ENCODE measurements at places on chromosomes 16 and 17.

GRCh38 chr17:28112181-28112580, 69.7 kb downstream of the NLK start:
- H3K36me3 ChIP-seq, result no peaks in the 10 kb centered on the region
- no peak overlapping the region for H3K4me3 ChIP-seq
- H3K27ac ChIP-seq, result no peak overlapping the region
- H3K4me1 ChIP-seq, result peaks cover 3% of the 10 kb centered on the region
- no peak for DNase-seq
- H3K27me3 ChIP-seq, result no peaks in the 10 kb centered on the region

DNA sequence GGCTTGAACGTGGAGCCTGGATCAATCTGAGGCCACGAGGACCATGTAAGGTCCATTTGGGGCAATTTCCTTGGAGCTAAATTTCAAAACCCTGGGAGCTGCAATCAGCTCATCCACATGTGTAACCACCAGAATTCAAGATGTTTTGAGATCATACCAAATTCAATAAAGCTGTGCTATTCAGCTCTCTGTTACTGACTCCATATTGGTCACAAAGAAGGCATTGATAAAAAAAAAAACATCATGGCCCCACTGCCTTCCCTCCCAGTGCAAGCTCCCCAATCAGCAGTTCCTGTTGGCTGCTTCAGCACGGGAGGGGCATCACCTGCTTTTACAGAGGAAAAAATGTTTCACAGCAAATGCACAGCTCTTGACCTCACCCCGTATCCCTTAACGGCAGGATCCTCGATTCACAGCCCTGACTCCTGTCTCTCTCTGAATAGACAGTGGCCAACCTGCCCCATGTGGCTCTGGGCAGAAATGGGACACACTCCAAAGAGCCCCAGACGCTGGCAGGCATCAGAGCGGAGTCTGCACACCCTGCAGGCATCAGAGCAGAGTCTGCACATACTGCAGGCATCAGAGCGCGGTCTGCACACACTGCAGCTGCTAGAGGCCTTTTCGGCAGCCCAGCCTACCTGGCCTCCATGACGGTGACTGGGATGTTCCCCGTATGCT, 37.1 kb downstream of the FANCA start:
- H3K27ac ChIP-seq, result no peak overlapping the region
- no peaks in the 10 kb centered on the region for H3K27me3 ChIP-seq
- DNase-seq, result no peak
- peaks cover 90% of the 10 kb centered on the region for H3K36me3 ChIP-seq

DNA sequence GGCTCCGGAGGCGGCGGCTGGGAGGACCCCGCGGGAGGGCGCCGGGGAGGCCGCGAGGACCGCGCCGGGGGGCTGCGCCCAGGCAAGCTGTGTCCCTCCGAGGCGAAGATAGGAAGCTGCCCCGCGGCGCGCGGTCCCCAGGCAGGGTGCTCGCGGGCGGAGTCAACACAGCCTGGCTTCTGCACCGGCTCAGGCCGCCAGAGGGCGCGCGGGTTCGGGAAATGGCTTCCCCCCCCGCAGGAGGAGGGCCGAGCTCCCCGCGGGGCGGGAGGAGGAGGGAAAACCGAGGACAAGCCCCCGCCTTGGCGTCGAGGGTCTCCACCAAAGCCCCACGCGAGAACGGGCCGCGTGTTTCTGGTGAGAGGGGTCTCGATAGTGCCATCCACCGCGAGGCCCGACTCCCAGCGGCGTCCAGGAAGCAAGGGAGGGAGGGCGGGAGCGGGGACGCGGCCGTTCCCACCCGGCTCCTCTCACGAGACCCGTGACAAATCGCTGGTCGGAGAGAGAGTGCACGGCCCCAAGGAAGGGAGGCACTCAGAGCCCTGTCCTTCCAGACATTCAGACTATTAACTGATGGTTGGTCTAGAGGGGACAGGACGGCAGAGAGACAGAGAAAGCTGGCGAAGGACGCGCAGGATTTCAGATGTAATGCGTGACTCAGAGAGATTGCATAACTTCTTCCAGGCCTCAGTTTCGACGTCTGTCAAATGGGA, 64.4 kb upstream of the DNAJA2 start:
- peaks cover 8% of the 10 kb centered on the region for H3K27me3 ChIP-seq
- H3K27ac ChIP-seq, result no peak overlapping the region
- DNase-seq, result peak; percentile 78
- peaks cover 12% of the 10 kb centered on the region for H3K4me1 ChIP-seq
- H3K4me3 ChIP-seq, result peak overlapping the region; percentile 52

- peaks cover 4% of the 10 kb centered on the region for H3K4me1 ChIP-seq
- no peaks in the 10 kb centered on the region for H3K36me3 ChIP-seq
- no peak overlapping the region for H3K4me3 ChIP-seq
Measured at GRCh38 chr16:24071666-24072360, 184.3 kb upstream of the CACNG3 start.

DNA sequence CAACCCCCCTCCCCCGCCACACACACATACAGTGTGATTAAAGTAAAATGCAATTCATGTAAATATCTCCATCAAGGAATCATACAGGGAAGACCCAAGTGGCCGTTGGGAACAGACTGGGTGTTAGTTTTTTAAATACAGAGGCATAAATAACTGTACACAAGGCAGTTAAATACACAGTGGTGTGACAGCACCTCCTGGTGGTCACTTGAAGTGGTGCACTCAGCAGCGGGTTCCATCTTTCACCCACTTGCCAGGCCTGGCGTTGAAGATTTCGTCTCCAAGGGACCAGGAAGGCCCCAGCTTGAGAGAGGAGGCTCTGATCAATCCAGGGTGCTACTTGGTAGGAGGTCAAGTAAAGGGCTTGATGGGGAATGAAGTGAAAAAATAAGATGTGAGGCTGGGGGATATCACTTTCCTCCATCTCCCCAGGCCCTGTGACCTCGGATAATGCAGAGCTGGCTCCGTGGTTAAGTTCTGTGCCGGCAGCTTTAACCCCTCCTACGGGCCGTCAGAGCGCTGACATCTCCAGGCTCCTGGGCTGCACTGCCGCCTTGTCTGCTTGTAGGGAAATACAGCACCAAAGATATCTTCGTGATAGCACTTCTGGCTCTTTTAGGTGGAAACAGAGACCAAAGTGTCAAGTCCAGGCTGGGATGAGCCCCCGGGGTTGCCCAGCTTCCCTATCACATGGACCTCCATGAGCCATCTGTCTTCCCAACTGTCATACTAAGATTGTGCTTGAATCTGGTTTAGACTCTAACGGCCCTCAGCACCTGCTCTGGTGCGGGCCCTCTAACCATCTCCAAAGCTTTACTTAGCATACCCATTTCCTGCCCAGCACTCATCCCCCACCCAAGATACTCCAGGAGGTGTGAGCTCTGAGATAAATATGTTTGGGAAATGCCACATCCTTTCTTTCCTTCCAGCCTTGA, 20.7 kb downstream of the LGALS9 start:
- no peaks in the 10 kb centered on the region for H3K27me3 ChIP-seq
- no peaks in the 10 kb centered on the region for H3K4me1 ChIP-seq
- DNase-seq, result peak; percentile 47

GRCh38 chr16:57647136-57647875, 18.9 kb downstream of the ADGRG1 start:
- DNase-seq, result no peak
- H3K27ac ChIP-seq, result no peak overlapping the region
- H3K4me3 ChIP-seq, result no peak overlapping the region
- H3K36me3 ChIP-seq, result peaks cover 27% of the 10 kb centered on the region
- H3K4me1 ChIP-seq, result peaks cover 17% of the 10 kb centered on the region

DNA sequence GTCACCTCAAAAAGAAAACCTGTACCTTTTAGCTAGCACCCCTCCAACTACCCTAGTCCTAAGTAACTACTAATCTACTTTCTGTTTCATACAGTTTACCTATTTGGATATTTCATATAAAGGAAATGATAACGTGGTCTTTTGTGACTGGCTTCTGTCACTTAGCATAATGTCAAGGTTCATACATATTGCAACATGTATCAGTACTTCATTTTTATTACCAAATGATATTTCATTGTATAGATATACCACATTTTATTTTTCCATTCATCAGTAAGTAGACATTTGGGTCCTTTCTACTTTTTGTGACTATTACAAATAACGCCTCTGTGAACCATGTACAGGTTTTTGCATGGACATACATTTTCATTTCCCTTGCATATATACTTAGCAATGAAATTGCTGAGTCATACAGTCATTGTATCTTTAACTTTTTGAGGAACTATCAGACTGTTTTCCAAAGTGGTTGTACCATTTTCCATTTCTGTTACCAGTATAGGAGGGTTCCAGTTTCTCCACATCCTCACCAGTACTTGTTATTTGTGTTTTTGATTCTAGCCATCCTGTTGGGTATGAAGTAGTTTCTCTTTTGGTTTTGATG, 23.7 kb downstream of the MOSMO start:
- H3K27me3 ChIP-seq, result no peaks in the 10 kb centered on the region
- peaks cover 11% of the 10 kb centered on the region for H3K36me3 ChIP-seq
- no peak overlapping the region for H3K27ac ChIP-seq
- H3K4me1 ChIP-seq, result no peaks in the 10 kb centered on the region
- H3K4me3 ChIP-seq, result no peak overlapping the region

- no peak overlapping the region for H3K4me3 ChIP-seq
- no peaks in the 10 kb centered on the region for H3K4me1 ChIP-seq
- no peak for DNase-seq
- no peak overlapping the region for H3K27ac ChIP-seq
- no peaks in the 10 kb centered on the region for H3K36me3 ChIP-seq
Measured at GRCh38 chr17:66667090-66667489, 167.8 kb upstream of the CACNG5 start.

DNA sequence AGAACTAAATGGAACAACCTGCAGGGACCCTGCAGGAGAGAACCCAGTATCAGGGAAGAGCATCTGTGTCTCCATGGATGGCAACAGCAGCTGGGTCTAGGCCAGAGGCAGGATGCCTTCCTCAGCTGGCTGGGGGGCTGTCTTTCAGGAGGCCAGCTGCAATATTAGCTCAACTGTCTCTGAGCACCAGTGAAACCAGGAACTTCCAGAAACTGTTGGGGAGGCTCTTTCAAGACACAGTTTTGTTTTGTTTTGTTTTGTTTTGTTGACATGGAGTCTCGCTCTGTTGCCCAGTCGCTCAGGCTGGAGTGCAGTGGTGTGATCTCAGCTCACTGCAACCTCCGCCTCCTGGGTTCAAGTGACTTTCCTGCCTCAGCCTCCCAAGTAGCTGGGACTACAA, 7.6 kb downstream of the GPR142 start:
- H3K4me3 ChIP-seq, result no peak overlapping the region
- no peaks in the 10 kb centered on the region for H3K36me3 ChIP-seq
- no peak for DNase-seq
- H3K4me1 ChIP-seq, result peaks cover 4% of the 10 kb centered on the region
- no peaks in the 10 kb centered on the region for H3K27me3 ChIP-seq

- DNase-seq, result no peak
- H3K36me3 ChIP-seq, result no peaks in the 10 kb centered on the region
- H3K27ac ChIP-seq, result no peak overlapping the region
- no peak overlapping the region for H3K4me3 ChIP-seq
- H3K4me1 ChIP-seq, result peaks cover 3% of the 10 kb centered on the region
Measured at GRCh38 chr17:2564877-2565276, 28.6 kb upstream of the PAFAH1B1 start.

GRCh38 chr16:19458722-19459379, 41.2 kb downstream of the TMC5 start:
- no peaks in the 10 kb centered on the region for H3K36me3 ChIP-seq
- H3K27ac ChIP-seq, result no peak overlapping the region
- no peaks in the 10 kb centered on the region for H3K4me1 ChIP-seq
- H3K27me3 ChIP-seq, result no peaks in the 10 kb centered on the region

GRCh38 chr17:43706235-43706634, 44.5 kb upstream of the MEOX1 start:
- no peak overlapping the region for H3K4me3 ChIP-seq
- H3K27me3 ChIP-seq, result no peaks in the 10 kb centered on the region
- no peaks in the 10 kb centered on the region for H3K36me3 ChIP-seq
- H3K27ac ChIP-seq, result no peak overlapping the region

- H3K4me1 ChIP-seq, result peaks cover 19% of the 10 kb centered on the region
- peaks cover 49% of the 10 kb centered on the region for H3K27me3 ChIP-seq
Measured at GRCh38 chr17:64781014-64781756, 119.1 kb upstream of the SMURF2 start.

GRCh38 chr17:45768000-45768399, 16.1 kb upstream of the CRHR1 start:
- H3K4me3 ChIP-seq, result no peak overlapping the region
- no peak for DNase-seq
- no peak overlapping the region for H3K27ac ChIP-seq

GRCh38 chr16:67407176-67407787, 9.0 kb downstream of the ZDHHC1 start:
- H3K4me3 ChIP-seq, result no peak overlapping the region
- no peak overlapping the region for H3K27ac ChIP-seq
- H3K27me3 ChIP-seq, result no peaks in the 10 kb centered on the region
- H3K4me1 ChIP-seq, result peaks cover 4% of the 10 kb centered on the region
- no peak for DNase-seq
- H3K36me3 ChIP-seq, result no peaks in the 10 kb centered on the region

GRCh38 chr17:27247071-27247957, 46.6 kb upstream of the WSB1 start:
- no peak for DNase-seq
- H3K27ac ChIP-seq, result no peak overlapping the region
- H3K4me1 ChIP-seq, result peaks cover 6% of the 10 kb centered on the region
- no peaks in the 10 kb centered on the region for H3K36me3 ChIP-seq
- no peak overlapping the region for H3K4me3 ChIP-seq

DNA sequence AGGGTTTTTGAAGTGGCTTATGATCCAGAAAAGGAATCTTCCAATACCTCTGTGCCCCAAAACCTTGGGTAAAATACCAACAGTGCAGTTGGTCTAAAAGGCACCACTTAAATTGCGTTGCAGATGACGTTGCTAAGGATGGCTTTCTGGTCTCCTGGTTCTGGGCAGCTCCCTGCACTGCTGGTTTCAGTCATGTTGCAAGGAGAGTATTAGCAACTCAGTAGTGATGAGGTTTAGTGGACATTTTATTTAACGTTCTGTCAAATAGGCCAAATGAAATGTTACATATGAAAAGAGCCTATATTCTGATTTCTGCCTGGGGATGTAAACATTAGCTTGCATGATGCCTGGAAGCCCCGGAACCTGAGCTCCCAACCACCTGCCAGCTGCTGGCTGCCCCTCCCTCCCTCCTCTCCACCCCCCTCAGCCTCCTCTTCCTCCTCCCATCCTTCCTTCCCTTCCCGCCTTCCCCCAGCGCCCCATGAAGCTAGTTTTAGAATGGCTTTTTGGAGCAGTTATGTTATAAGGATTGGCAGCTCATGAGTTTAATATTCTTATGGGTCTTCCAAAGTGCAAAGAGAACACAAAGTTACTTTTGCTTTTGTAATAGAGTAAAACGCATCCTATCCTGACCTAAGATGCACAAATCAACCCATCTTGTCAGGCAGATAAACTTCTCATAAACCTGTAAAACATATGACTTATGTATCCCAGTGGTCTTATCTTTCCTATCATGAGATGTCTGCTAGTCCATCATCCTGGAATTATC, 20.7 kb downstream of the CD7 start:
- H3K4me1 ChIP-seq, result peaks cover 10% of the 10 kb centered on the region
- H3K27me3 ChIP-seq, result no peaks in the 10 kb centered on the region
- DNase-seq, result no peak
- H3K36me3 ChIP-seq, result no peaks in the 10 kb centered on the region
- no peak overlapping the region for H3K27ac ChIP-seq

GRCh38 chr17:63189930-63190329, 223.9 kb downstream of the TANC2 start:
- no peak overlapping the region for H3K27ac ChIP-seq
- H3K27me3 ChIP-seq, result no peaks in the 10 kb centered on the region
- DNase-seq, result no peak
- peaks cover 31% of the 10 kb centered on the region for H3K36me3 ChIP-seq
- H3K4me3 ChIP-seq, result no peak overlapping the region

All from neuronal stem cell (in vitro differentiated cells).